Activated naive CD4-positive, alpha-beta T cell (primary cell): ENCODE measurements at places on chromosomes 2 and 18.

- no peak for DNase-seq
These were observed 80.9 kb downstream of the ASAP2 start for GRCh38 chr2:9287400-9288045.

DNA sequence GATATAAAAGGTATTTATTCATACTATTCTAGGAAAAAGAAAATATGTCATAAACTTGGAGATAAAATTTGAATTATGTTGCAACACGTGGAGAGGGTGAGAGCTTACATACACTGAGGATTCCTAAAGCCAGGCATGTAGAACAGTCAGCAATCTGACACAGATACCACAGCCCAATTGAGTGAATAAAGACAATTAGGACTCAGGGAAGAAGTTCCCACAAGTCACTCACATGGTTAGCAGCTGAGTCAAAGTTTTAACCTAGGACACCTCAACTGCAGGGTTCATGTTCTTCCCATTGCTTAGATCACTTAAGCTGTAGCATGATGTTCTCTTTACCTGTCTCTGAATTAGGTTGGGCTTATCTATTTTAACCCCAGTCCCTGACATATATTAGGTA is 189.5 kb downstream of the CMPK2 start:
- DNase-seq, result no peak

- DNase-seq, result no peak
These were observed 10.2 kb downstream of the PREPL start for GRCh38 chr2:44351088-44351487.

GRCh38 chr2:231601356-231602229 is 8.9 kb downstream of the TEX44 start:
- peak; percentile 69 for DNase-seq

DNA sequence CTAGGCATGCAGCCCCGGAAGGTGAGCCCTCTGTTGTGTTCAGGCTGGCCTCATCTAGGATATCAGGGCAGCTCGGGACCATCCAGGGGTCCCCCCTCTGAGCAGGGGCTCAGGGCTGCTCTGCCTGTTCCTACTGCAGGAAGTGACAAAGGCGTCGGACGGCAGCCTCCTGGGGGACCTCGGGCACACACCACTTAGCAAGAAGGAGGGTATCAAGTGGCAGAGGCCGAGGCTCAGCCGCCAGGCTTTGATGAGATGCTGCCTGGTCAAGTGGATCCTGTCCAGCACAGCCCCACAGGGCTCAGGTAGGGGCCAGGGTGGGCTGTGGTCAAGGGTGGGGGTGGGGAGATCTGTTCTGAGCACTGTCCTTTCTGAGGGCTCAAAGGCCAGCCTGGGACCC is 13.1 kb downstream of the KCNIP3 start:
- DNase-seq, result no peak

- DNase-seq, result no peak
These were observed 15.8 kb downstream of the INPP5D start for GRCh38 chr2:233075966-233076339.

- no peak for DNase-seq
These were observed 6.8 kb downstream of the EDAR start for GRCh38 chr2:108982259-108982679.

GRCh38 chr2:96449637-96450036 is 55.5 kb downstream of the NEURL3 start:
- DNase-seq, result no peak

- DNase-seq, result no peak
These were observed 209.5 kb downstream of the DYM start for GRCh38 chr18:49250816-49251388.

GRCh38 chr2:165877565-165878550 is 75.7 kb downstream of the TTC21B start:
- no peak for DNase-seq

GRCh38 chr18:5237083-5237722 is 40.1 kb upstream of the AKAIN1 start:
- peak; percentile 15 for DNase-seq

DNA sequence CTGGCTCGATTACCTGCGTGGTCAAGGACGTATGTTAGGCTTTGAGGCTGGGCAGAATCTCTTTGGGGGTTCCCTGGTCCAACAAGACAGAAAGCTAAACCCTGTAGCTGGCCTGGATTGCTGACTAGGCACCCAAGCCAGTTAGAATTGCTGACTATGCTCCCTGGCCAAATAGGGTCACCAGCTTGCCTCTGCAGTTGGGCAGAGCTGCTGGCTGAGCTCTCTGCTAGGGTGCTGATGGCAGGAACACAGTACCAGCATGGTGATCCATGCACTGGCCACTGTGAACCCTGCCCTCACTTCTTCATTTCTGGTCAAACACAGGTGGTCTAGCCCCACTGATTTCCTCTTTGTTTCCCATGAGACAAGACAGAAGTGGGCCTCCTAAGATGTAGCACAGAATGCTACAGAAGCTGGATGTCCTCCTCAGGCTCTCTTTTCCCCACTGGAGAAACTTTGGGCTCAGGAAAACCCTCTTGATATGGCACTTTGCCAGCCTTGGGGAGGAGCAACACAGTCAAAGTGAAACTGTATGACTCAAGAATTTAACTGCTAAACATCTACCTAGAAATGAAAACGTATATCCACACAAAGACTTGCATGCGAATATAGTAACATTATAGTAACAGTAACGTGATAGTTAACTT is 20.8 kb downstream of the SP140L start:
- no peak for DNase-seq

GRCh38 chr18:32674491-32674890 is 98.3 kb downstream of the KLHL14 start:
- no peak for DNase-seq

DNA sequence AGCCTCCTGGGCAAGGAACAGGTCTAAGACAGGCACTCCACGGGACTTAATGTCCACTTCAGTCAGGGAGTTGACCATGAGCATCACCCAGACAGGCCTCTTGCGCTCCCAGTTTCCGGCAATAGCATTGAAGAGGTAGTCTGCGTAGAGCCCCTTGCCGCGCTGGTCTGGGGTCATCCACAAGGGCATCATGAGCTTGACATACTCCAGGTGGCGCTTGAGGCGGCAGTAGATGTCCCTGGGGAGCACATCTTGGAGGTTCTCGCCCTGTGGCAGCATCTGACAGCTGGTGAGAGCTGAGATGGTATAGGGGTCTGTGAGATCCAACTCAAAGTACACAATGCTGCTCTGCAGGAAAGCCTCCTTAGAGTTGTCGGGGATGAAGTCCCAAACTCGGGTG is 10.6 kb downstream of the TRABD2A start:
- DNase-seq, result no peak

GRCh38 chr2:40439473-40439872 is 12.4 kb downstream of the SLC8A1 start:
- no peak for DNase-seq

- no peak for DNase-seq
These were observed 132.4 kb downstream of the TXNL1 start for GRCh38 chr18:56505971-56506370.

DNA sequence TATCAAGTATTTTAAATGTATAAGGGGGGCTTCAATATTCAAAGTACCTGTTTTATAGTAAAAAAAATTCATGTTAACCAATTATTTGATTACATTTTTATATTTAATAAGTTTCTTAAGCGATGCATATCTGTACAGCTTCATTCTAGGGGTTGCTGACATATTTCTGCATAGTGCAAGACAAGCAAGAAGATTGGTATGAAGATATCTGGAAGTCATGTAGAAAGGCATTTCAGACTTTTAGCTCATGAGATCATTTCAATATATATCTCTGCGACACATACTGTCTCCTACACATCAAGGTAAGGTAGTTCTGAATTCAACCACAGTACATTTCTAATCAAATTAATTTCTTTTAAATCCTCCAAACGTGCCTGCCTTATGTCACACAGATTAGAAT is 73.1 kb downstream of the MEMO1 start:
- no peak for DNase-seq

GRCh38 chr18:48723837-48724236 is 185.0 kb downstream of the CTIF start:
- no peak for DNase-seq

- DNase-seq, result no peak
These were observed 419.3 kb downstream of the SPAG16 start for GRCh38 chr2:213703406-213704098.

DNA sequence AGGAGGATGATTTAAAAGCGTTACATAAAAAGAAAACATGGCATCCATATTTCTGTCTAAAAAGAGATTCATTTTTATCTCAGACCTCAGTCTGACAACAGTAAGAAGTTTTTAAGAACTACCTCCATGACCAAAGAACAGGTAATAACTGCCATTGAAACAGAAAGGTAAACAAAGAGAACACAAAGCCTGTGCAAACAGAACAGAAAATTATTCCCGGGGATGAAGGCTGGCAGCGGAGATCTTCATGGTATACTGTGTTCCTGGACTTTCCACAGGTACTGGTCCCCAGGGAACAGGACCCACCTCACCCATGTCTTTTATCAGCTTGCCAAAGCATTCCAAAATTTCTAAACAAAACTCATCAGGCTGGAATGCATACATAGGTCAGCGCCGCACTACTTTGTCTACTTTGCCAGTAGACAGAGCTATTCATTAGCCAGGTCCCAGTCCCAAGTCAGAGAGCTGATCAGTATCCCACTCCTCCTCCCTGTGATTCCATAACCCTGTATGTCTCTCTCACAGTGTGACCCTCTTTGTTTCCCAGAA is 277.3 kb downstream of the MBD2 start:
- DNase-seq, result no peak

DNA sequence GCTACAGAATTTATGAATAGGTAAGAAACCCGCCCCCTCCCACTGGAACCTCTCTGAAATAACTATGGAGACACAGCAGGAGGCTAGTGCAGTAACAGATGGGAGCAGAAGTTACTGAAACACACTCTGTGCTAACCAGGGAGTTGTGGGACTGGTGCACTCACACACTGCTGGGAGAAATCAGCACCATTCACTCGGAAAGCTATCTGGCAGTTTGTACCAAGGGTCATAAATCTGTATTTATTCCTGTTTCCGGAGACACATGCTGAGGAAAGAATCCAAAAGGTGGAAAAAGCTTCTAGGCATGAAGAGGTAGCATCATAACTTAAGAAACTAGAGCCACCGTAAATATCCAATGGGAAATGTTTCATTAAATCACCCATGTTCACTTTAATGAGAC is 39.9 kb downstream of the TGFA start:
- no peak for DNase-seq

- no peak for DNase-seq
These were observed 31.4 kb upstream of the CD226 start for GRCh38 chr18:69978732-69979715.

DNA sequence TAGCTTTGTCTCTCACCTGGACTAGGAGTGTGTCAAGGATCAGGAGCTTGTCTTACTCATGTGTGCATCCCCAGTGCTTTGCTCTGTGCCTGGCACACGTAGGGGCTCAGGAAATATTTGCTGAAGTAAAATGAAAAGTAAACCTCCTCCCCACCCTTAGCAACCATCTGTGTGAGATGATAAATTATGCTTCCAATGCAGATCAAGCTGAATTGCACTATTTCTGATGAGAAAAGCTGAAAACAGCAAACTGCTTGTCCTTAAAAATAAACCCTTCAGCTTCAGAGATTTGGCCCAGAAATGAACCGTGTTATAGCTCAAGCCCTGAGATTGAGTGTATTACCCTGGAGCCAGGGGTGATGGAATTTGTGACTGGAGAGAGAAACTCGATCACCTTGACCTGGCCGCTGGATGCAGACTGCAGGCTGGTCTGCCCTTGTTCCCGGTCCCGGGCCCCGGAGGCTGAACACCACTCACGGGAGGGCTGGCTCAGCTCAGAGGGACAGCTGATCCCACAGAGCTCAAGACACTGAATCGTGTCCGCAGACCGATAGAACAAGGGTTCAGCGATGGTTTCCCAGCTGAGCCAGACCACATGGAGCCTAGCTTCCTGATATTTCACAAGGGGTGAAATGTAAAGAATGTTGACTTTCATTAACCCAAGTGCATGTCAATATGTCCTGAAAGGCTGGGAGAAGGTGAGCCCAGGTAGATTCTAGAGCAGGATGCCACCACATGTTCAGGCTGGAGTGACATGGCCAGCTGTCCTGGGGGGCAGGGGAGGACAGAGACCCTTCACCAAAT is 50.5 kb downstream of the DDX1 start:
- no peak for DNase-seq

- DNase-seq, result no peak
These were observed 1004.5 kb downstream of the SOCS6 start for GRCh38 chr18:71293322-71293721.

GRCh38 chr2:144466637-144467036 is 53.3 kb downstream of the ZEB2 start:
- DNase-seq, result no peak

GRCh38 chr2:7929281-7929680 is 752.6 kb upstream of the ID2 start:
- DNase-seq, result no peak

DNA sequence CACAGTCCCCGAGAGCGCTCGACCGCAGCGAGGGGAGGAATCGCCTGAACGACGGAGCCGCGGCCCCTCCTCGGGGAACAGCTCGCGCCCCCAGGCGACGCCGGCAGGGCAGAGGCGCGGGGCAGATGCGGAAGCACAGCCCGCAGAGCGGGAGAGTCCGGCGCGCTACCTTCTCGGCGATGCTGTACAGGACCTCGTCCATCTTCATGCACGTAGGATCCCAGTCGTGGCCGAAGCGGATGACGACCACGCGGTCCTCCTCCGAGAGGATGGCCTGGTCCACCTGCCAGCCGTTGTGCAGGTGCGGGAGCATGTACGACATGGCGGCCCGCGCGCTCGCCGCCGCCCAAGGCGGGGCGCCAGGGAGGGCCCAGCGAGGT is 302 bp downstream of the TXNL4A start:
- DNase-seq, result peak; percentile 53

- no peak for DNase-seq
These were observed 28.5 kb downstream of the CCDC88A start for GRCh38 chr2:55391155-55391554.

GRCh38 chr18:76715012-76715610 is 107.2 kb upstream of the ZNF236 start:
- DNase-seq, result no peak

- DNase-seq, result no peak
These were observed 1383.3 kb upstream of the CDH2 start for GRCh38 chr18:29560270-29560669.

DNA sequence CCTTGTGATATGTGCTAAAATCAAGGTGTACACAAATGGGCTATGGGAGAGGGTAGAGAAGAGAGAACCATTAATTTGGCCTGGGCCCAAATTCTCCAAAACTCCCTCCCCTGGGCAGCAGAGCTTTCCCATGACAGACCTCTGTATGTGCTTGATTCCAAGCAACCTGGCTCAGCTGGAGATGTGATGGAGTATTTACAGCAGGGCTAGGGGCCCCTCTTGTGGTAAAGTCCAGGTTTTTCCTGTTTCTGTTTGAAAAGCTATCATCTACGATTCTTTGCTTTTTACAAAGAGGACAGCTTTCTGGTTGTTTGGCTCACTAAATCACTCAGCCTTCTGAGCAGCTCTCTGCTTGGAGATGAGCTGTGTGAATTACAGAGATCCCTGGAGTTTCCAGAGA is 40.3 kb downstream of the KCNS3 start:
- no peak for DNase-seq

GRCh38 chr2:241316825-241317224 is 1.1 kb downstream of the SEPTIN2 start:
- DNase-seq, result no peak

DNA sequence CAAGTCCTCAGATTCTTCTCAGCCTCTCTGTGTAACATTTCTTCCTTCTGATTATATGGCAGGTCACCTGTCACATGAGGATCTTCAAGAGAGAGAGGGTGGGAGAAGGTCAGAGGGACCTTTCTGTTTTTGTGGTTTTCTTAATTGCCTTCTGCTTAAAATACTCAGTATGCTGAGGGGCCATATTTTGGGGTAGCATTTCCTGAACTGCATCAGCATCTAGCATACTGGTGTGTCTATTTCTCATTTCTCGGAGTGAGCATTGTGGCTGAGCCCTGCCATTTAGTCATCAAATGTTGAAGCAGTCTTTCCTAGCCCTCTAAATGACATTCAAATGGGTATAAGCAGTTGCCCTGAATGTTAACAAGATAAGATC is 162.7 kb downstream of the MYO3B start:
- DNase-seq, result no peak
